ENCODE measurements at places on chromosomes 3 and 15.
A peak's percentile ranks its signal among the peaks of the same experiment; 100 is the strongest.

DNA sequence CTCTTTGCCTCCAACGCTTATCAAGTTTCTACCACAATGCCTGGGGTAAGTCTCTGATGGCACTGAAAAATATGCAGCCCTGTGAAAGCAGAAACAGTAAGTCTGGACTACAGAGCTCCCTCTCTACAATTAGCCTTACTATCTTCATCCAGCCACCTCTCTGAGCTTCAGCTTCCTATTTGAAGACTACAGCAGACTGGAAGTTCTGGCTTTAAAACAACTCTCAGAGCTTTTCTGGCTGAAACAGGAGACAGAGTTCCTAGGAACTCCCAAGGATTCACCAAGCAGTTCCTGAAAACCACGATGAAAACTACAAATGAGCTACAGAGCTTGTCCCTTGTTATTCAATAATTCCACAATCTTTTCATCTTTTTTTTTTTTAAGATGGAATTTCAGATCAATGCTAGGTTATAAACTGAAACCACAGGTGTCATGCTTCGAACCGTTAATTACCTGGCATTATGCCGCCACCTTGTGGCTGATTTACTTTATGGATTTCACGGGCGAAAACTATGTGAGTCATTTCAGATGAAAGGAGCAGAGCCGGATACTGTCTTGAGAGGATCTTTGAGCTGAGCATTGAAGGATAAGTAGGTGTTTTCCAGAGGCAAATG lies 3.9 kb downstream of the CRYGS start:
- DNase-seq = peak; percentile 91

DNA sequence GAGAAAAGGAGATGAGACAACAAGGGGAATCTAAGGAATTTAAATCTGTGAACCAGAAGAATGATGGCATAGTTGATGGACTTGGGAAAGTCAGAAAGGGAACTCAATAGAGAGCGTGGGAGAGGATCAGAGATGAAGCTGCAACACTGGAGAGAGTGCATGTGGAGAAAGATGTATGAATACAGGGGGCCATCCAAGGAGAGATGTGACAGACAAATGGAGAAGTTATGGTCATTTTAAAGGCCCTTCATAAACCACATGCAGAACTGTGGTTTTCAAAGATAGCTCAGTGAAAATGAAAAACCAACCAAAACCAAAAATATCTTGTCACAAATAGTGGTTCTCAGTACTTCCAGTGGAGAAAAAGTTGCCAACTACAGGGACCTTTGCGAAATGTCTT lies 265.2 kb downstream of the SUCLG2 start:
- no peak for DNase-seq

DNA sequence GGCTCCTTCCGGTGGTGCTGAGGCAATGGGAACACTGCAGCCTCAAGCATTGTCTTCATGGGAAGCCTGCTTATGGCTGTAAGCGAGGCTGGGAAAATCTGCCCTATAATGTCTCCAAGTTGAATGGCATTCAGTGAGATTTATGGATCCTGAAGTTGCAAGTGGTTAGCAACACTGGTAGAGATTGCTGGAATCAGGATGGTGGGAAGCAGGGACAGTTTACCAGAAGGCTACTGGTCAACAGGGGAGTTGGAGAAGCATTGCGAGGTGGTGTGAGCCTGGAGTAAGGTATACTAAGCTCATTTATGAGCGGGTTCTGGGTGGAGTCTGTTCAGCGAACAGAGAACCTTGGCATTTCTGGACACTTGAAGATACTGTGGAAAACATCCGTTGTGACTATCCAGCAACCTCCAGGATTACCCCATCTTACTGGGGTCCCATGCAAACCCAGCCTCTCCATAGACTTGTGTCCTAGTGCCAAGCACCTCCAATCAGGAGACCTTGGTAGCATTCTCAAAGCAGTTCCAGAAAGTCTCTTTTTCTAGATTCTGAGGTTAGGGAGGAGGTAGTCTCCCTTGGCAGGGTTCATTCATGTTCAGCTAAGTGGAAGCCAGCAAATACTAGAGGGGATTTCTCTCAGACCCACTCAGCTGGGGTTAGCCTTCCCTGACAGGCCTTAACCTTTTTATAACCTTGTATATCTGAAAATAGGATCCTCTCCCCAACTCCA lies 7.3 kb downstream of the RPSA start:
- no peak for DNase-seq

DNA sequence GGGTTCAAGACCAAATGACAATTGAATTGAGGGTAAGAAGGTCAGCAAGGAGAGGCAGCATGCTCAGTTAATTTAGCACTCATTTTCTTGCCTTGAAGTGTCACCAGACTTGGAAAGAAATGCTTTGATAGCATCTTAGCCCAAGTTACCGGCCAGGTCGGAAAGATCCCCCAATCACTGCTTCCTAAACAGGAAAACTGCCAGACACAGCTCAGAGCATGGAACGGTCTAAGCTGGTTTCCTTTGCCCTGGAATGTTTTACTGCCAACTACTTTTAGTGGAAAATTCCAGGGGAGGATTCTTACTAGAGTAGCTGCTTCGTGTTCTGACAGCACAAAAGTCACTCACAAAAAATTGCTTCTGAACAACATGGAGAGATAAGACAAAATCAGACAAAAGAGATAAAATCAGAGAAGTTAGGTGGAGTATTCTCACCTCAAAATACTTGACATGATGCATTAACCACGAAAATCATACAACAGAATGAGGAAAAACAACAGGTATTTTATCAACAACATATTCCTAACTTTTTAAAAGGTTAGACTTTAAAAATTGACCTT lies 65.5 kb downstream of the CCR4 start:
- no peak for DNase-seq

GRCh38 chr3:195405651-195406050 lies 37.2 kb downstream of the ACAP2 start:
- DNase-seq = no peak

- peak; percentile 54 for DNase-seq
These were observed 188.4 kb downstream of the ABHD5 start for GRCh38 chr3:43879166-43879565.

DNA sequence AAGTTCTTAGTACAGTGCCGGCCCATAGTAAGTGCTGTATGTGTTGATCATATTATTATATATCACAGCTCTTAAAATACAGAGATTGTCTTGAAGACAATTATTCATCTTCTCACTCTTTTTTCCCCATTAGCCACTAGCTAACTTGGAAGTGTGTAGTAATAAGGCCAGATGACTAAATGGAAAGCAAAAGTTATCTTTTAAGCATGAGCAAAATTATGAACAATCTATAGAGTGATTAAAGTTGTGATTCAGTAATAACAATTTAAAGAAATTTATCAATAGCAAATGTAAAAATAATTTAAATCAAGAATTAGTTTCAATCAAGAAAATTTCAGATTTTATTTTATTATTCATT lies 630.9 kb upstream of the TBL1XR1 start:
- DNase-seq = no peak

- DNase-seq = no peak
These were observed 3.0 kb upstream of the GRAMD2A start for GRCh38 chr15:72200395-72201237.

GRCh38 chr3:141380987-141381386 lies 12.7 kb downstream of the ZBTB38 start:
- no peak for DNase-seq

- no peak for DNase-seq
These were observed 8.8 kb downstream of the STARD9 start for GRCh38 chr15:42584031-42584765.

DNA sequence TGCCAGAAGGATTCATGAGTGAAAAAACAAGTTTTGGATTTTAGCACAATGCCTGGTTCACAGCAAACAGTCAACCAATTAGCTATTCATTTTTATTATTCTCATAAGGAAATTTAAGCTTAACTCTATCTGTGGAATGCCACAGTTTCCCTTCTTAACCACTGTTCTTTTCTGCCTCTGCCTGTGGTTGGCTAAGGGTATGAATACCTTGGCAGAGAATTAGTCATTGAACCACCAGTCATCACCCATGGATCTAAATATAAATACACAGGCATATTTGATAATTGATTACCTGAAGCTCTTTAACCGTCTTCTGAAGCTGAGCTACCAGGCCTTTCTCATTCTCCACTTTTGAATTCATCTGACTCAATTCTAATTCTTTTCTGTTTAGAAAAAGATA lies 79.9 kb downstream of the MYH15 start:
- DNase-seq = no peak

DNA sequence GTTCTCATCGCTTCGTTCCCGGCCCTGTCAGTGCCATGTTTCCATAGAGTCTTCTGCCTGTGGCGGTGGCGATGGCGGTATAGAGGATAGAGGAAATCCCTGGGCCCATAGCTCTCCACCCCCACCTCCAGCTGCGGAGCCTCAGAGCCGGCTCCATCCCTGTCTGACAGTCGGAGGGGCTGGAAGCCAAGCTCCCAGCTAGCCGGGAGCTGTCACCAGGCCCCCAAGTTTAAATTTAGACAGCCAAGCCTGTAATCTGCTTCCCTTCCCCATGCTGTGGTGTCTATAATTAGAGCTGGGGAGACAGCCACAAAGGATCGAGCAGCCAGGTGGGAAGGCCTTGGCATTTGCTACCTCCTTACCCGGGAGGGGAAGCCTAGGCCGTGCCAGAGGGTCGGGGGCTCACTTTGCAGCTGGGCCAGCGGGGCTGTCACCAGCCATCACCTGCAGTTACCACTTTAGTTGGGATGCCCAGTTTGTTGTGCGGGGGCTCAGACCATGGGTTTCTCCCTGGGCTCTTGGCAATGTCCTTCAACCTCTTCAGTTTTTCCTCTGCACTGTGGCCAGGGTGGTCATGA lies 56.3 kb upstream of the SEC13 start:
- no peak for DNase-seq

- DNase-seq = no peak
These were observed 30.9 kb downstream of the HES1 start for GRCh38 chr3:194166682-194167479.

DNA sequence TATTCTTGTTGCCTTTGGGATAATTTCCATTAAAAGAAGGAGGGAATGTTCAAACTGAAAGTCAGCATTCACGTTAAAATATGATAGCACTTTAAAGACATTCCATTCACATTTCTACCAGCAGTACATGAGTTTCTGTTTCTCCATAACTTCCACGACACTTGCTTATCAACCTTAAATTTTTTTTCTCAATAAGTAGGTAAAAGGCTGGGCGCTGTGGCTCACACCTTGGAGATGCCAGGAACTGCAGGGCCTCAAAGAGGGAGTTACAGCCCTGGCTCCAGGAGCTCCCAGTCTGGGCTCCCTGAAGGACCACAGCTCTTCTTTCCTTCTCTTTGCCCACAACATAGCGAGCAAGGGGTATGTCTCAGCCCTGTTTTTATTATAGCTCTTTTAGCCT lies 42.9 kb upstream of the PRR23C start:
- DNase-seq = no peak

- DNase-seq = no peak
These were observed 100.6 kb downstream of the MYH15 start for GRCh38 chr3:108409800-108410178.

DNA sequence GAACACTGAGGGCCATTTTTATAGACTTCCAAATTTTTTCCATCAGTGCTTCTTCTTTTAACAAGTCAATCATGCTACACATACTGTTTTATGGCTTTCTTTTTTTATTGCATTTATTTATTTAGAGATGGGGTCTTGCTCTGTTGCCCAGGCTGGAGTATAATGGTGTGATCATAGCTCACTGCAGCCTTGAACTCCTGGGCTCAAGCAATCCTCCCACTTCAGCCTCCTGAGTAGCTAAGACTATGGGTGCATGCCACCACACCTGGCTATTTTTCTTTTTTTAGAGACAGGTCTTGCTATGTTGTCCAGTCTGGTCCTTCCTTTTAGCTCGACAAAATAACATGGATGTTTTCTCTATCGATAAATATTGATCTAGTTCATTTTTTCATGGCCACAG lies 425.8 kb upstream of the WNT5A start:
- DNase-seq = no peak

DNA sequence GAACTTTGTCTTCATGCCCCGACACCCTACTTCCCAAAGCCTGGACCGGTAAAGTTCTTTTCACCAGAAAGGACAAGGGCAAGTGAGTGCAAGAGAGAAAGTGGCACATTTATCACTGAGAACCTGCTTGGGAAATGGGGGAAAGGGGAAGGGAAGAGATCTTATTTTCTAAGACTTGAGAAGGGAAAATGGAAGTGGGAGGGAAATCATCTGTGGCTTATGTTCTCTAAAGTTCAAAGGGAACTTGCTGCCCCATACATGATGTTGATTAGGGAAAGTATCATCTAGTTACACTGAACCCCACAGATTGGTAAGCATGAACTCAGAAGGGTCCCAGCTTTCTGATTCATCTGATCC lies 199.5 kb upstream of the LPP start:
- DNase-seq = peak; percentile 42

DNA sequence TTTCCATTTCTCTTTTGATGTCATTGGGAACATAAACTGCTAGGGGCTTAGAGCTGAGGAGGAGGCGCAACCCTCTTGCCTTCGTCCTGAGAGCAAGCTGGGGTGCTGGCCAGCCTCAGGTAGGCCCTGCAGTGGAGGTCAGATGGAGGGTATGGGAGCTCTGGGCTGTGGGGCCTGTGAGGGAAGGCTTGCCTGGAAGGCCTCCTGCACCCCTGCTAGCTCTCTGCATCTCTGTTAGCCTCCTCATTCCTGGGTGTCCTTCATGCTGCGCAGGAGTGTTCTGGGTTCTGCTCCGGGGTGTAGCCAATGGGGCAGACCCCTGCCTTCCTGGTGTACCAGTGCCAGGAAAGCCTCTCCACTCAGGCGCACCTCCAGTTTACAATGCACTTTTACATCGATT lies 11.8 kb downstream of the GP5 start:
- DNase-seq = no peak

DNA sequence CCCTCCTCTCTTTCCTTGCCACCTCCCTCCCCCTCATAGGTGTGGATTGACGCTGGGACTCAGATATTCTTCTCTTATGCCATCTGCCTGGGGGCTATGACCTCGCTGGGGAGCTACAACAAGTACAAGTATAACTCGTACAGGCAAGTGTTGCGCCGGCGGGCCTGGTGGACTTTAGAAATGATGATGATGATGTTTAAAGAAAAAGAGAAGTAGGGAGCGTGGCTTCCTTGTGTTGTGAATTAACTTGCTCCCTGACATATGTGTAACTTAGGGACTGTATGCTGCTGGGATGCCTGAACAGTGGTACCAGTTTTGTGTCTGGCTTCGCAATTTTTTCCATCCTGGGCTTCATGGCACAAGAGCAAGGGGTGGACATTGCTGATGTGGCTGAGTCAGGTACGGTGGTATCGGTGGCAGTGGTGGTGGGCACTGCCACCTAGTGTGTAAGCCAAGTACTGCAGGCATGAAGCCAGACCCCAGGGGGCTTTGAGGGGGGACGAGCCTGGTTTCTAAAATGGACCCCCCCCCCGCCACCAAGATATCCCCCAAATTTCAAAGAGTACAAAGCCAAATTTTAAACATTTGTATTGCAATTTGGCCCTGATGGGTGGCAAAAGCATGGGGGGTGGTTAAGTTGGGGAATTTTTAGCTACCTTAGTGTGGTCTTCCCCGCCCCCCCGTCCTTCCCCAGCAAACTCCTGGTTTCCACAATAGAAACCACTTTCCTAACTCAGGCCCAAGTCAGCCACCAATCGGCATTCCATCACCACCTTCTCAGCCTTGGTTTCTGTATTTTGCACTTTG lies 65.6 kb downstream of the SLC6A6 start:
- DNase-seq = peak; percentile 47

- DNase-seq = no peak
These were observed 396.1 kb downstream of the LRTM1 start for GRCh38 chr3:54531741-54532140.

Measured in small intestine (tissue), 16 donors.